ENCODE measurements at places on chromosomes 11 and 22. TPM values are rescaled to one million over a fixed set of nuclear protein-coding genes. Genes with fewer than 3 reads are reported as not detected.

DNA sequence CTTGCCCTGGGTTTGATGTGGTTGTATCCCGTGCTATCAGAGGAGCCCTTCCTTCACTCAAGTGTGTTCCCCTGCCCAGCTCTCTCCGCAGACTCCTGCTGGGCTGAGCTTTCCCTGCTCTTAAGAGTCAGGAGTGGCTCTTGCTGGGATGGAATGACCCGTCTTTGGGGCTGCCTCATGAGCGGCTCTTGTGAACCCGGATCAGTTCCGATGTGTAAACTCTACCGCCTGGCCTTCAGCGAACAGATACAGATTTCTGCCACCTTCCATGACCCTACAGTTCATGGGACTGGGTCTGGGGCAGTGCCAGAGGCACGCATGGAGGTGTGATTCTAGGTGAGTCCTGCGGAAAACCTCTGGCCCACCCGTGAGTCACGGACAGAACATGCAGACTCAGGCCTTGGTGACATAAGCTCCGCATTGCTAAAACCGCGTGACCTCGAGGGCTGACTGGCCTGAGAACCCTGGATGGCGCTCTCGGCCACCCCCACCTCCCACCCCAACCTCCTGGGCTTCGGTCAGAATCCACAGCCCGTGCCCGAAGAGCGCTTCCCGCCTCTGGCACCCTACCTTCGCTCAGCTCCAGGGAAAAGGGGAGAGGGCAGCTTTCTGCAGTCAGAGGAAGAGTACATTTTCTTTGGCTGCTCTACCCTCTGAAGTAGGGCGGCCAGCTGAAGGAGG is 1.3 kb upstream of the ZBTB16 start:
- DNase-seq = no peak

DNA sequence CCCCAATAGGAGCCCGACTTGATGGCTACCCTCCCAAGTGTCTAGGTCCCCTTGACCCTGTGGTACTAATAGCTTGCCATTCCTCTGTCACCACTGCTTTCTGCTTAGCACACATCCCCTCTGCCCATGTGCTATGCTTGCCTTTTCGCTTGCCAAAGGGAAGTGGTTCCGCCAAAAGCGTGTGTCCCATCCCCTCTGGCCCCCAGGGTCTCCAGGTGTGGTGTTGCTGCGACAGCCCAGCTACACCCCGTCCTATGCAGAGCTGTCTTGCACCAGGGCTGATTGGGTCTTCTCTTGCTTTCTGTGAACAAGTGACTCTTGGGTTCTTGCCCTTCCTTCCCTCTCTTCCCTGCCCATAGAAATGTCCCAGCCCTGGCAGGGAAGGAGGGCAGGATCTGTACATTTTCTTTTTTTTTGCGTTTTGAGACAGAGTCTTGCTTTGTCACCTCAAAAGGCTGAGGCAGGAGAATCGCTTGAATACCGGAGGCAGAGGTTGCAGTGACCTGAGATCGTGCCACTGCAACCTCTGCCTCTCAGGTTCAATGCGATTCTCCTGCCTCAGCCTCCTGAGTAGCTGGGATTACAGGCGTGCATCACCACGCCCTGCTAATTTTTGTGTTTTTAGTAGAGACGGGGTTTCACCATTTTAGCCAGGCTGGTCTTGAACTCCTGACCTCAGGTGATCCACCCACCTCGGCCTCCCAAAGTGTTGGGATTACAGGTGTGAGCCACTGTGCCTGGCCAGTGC is 3.9 kb downstream of the TANGO2 start:
- DNase-seq = no peak

DNA sequence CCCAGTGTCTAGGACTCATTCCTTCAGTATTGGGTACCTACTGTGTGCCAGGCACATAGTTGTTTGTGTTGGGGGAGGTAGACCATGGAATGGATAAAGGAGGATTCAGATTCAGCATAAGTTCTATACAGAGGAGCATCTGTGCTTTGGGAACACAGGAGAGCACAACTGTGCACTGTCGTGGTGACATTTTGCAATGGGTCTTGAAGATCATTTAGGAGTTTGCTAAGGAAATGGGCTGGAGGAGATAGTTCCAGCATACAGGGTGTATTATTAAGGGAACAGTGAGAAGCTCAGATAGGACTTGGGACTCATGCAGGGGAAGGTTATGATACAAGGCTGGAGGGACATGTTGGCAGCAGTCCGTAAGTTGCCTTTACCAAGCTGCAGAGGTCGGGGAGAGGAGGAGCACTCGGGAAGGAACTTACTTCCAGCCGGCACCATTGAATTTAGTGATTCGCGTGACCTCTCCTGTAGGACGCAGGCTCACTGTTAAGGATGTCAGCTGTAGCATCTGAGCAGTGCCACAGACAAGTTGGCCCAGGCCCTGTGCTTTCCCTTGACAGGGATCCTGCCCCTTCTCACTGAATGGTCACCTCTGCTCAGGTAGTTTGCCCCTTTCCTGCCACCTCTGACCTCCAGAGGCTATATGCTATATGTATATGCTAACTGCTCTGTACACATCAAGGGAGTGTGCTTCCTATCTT is 25.6 kb downstream of the TREH start:
- DNase-seq = no peak

GRCh38 chr11:133118563-133119268 is 413.6 kb downstream of the OPCML start:
- no peak for DNase-seq

E2F8 gene
- total RNA-seq = 38.1 TPM

DNA sequence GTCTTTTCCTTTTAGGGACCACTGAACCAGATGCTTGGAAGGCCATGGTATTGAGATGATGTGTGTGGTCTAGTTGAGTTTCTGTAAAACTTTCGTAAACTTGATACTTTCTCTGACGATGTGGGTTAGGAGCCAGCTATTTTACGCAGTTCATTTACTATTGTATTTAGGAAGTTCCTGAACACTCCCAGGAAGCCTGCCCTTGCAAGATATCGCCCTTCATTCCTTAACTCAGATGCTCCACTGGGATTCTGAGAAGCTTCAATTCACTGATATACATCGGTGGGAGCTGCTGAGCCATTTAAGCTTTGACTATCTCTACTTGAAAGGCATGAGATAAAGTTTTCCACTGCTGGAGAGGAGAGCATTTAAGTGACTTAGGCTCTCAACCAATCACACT is 121.3 kb downstream of the CSNK2A3 start:
- no peak for DNase-seq

CTSW gene
- not detected for total RNA-seq

- DNase-seq = no peak
Measured at GRCh38 chr22:35337932-35338331, 38.2 kb downstream of the TOM1 start.

GRCh38 chr11:96196181-96196662 is 146.8 kb downstream of the MAML2 start:
- DNase-seq = no peak

DNA sequence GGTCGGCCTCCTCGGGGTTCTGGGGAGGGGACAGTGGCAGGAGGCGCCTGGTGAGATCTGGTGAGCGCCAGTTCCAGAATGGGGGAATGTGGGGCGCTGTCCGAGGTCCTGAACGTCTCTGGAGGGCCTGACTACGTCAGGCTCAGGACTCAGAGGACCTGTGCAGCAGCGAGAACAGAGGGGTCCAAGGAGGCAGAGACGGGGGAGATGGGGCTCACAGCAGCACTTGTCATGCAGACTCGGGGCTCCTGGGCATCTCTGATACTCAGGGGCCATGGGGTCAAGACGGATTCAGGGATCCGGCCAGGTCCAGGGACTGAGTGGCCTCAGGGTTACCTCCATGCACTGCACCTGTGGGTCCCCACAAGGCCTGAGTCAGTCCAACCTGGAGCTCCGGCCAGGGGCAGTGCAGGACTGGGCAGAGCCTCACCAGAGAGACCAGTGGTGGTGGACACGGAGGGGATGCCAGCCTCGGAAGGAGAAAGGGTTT is 92.2 kb downstream of the BRD1 start:
- no peak for DNase-seq

MLC1 gene
- total RNA-seq = 0.14 TPM

GRCh38 chr11:124896821-124897391 is 759 bp downstream of the ROBO4 start:
- no peak for DNase-seq

DNA sequence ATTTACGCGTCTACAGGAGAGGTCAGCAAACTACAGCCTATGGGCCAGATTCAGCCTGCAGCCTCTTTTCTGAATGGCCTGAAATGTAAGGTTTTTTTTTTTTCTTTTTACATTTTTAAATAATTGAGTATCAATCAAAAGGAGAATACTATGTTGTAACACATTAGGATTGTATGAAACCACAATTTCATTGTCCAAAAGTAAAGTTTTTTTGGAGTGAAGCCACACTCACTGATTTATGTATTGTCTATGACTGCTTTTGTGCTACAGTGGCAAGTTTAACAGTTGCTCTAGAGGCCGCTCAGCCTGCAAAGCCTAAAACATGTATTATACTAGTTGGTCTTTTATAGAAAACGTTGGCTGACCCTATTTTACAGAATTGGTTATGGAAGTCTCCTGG is 923.2 kb downstream of the NTM start:
- DNase-seq = no peak

DNAJB7 gene
- total RNA-seq = not detected
